Calu3 (cell line): ENCODE measurements at places on chromosomes 7 and 10. TPM values are rescaled to one million over a fixed set of nuclear protein-coding genes. Genes with fewer than 3 reads are reported as not detected.

DNA sequence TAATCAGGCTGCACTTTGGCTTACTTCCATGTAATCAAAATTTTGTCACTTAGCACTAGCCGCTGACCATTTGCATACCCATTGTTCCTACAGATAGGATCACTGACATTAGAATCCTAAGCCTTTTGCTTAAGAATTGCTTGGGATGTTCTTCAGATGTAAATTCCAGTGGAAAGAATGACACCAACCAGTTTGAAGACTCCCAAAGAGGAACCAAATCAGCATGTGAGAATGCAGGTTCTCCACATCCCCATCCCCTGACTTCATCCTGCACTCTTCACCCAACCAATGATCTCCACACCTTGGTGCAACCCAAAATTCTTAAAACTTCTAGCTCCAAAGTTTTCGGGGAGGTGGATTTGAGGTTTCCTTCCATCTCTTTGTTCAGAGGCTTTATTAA is 345.6 kb downstream of the GPAM start:
- H3K4me1 ChIP-seq = no peaks in the 10 kb centered on the region
- H3K4me3 ChIP-seq = no peak overlapping the region
- no peaks in the 10 kb centered on the region for H3K27me3 ChIP-seq
- no peak overlapping the region for H3K27ac ChIP-seq
- no peak for DNase-seq

Gene EGR2
- total RNA-seq = 0.68 and 1.1 TPM in 2 replicates

DNA sequence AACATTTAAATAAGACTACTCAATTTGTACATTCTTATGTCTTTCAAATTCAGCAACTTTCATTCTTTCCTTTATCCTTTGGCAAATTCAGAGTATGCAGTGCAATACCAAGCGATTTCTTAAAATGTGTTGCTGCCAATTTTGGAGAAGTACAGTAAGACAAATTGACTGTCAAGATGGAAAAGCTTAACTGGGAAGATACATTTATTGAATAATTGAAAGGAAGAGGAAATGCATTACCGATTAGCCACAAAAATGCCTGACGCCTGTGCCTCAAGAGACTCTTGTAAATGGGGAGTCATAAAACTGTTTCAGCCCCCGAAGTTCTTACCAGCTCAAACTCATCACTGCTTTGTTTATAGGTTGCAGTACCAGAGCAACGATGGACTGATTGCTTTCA is 373.3 kb upstream of the GALNT17 start:
- no peak for DNase-seq
- no peak overlapping the region for H3K4me3 ChIP-seq
- peaks cover 5% of the 10 kb centered on the region for H3K36me3 ChIP-seq

Gene GLUD1
- 60.2 and 70.8 TPM in 2 replicates for total RNA-seq

DNA sequence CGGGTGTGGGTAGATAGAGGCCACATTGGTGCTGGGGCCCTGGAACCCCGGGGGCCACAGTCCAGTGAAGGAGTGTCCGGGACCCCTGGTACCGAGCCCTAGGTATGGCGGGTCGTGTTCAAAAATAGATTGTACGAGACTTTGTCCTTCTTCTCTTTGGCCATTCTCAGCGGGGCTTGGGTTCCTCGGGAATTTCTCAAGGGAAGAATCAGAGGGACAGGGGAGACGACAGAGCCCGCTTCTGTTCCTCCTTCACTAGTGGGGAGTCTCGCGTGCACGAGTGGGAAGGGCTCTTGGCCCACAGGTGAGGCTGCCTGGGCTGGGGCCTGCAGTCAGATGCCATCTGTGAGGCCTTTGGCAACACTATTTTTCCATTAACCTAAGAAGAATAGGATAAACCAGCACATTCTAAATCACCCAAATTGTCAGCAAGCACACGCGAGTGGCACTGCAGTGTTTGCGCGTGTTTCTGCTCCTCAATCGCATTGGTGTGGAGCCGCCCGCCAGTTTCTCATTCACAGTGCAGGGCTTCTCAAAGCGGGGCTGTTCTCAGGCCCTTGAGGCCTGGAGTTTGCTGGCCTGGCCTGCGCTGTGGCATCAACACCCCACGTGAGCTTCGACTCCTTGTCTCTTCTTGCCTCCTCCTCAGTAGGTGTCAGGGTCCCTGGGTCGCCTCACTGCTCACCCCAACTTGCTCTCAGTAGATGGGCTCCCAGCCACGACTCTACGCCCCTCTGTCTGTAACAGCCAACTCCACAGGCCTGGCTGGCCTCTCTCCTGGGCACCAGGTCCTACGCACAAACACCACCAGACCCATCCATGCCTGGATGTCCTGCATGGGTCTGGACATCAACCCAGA is 187.6 kb upstream of the SHH start:
- no peak overlapping the region for H3K4me3 ChIP-seq
- H3K27ac ChIP-seq = no peak overlapping the region
- H3K27me3 ChIP-seq = peaks cover 17% of the 10 kb centered on the region
- DNase-seq = no peak

DNA sequence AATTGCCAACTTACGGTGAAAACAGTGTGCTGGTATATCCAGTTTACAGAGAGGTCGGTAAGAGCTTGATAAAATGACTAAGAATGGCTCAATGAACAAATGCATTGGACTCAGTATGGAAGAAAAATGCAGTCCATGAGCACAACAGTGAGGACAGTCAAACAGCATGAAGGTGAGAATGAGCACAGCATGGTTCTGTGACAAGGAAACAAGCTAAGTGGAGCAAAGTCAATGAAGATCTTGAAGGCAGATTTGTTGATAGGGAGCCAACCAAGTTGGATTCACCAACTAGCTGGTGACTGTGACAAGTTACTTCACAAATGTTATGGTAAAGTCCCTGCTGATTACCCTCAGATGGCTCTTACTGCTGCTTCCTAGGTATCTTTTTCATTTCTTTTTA is 75.9 kb downstream of the SHOC2 start:
- no peak overlapping the region for H3K4me3 ChIP-seq
- no peaks in the 10 kb centered on the region for H3K27me3 ChIP-seq
- no peak for DNase-seq
- no peak overlapping the region for H3K27ac ChIP-seq

DNA sequence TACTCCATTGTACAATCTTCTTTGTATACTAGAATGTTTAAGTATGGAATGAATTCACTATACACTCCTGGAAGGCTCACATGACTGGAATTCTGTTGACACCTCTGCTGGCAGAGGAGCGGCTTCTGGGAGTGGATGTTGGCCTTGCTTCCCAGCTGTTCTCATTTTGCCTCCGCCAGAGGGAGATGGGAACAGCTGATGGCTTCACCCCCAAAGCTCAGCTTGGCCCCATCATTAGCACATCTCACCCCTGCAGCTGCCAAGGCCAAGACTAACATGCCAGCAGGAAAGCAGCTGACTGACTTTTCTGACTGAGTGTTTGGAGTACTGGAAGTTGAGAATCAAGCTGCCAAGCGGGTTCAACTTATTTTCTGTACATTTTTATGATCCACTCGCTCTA is 15.1 kb downstream of the ADAM12 start:
- no peaks in the 10 kb centered on the region for H3K27me3 ChIP-seq
- H3K4me3 ChIP-seq = no peak overlapping the region

Gene BEND7
- 7.4 and 8.3 TPM in 2 replicates for total RNA-seq

- H3K36me3 ChIP-seq = no peaks in the 10 kb centered on the region
- peaks cover 16% of the 10 kb centered on the region for H3K4me1 ChIP-seq
- no peaks in the 10 kb centered on the region for H3K27me3 ChIP-seq
- no peak overlapping the region for H3K4me3 ChIP-seq
Observed at GRCh38 chr10:8405596-8405995, 351.1 kb downstream of the GATA3 start.

DNA sequence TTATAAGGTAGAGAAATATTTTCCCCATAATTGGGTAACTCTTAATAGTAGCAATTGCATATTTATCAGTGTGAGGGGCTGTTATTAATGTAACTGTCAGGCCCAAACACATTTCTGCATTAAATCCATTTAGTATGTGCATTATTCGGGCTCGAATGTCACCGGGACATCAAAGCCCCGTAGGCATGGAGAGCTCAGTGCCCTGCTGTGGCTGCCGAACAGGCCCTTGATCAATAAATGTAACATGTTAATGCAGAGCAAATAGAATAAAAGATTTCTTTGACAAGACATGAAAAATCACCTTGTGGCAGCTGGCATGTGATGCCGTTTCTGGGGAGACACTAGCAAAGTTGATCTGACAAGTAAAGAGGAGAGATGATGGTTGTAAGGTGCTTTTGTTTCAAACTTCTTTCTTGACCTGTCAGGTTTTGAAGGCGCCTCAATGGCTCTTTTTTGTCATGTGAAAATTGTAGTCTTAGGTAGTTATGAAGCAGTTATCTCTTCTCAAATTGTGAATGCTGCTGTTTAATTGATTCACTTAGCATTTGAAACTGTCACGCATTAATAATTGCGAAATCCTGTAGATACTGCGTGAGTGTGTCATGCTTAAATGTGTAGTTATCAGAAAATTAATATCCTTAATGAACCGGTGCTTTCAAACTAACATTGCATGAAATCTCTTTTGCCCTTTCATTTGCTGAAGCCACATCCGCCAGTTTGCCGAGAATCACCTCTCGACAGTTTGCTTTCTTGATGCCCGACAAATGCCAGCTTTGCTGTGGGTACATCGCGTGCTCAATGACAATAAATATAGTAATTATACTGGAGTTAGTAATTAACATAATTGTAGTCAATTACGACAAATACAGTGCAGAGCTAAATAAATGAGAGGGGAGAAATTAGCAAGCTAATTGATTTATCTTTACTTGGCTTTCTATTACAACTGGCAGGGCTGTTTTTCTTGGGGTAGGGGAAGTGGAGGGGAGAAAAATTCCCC is 19.5 kb downstream of the LRMDA start:
- no peak for DNase-seq
- no peaks in the 10 kb centered on the region for H3K4me1 ChIP-seq
- H3K27ac ChIP-seq = no peak overlapping the region
- H3K4me3 ChIP-seq = no peak overlapping the region
- peaks cover 22% of the 10 kb centered on the region for H3K27me3 ChIP-seq
- H3K36me3 ChIP-seq = no peaks in the 10 kb centered on the region

Gene TMEM213
- total RNA-seq = 9.8 and 11.3 TPM in 2 replicates

Gene CALML3
- not detected in 2 replicates for total RNA-seq

- H3K36me3 ChIP-seq = no peaks in the 10 kb centered on the region
- H3K27me3 ChIP-seq = no peaks in the 10 kb centered on the region
- DNase-seq = no peak
- H3K4me1 ChIP-seq = peaks cover 9% of the 10 kb centered on the region
- H3K27ac ChIP-seq = no peak overlapping the region
Observed at GRCh38 chr10:112790921-112791320, 159.1 kb upstream of the TCF7L2 start.

Gene GSAP
- 23.3 and 26.0 TPM in 2 replicates for total RNA-seq

Gene FBXL13
- total RNA-seq = 1.3 and 2.6 TPM in 2 replicates

Gene NPFFR1
- total RNA-seq = 0.20 and 0.24 TPM in 2 replicates

DNA sequence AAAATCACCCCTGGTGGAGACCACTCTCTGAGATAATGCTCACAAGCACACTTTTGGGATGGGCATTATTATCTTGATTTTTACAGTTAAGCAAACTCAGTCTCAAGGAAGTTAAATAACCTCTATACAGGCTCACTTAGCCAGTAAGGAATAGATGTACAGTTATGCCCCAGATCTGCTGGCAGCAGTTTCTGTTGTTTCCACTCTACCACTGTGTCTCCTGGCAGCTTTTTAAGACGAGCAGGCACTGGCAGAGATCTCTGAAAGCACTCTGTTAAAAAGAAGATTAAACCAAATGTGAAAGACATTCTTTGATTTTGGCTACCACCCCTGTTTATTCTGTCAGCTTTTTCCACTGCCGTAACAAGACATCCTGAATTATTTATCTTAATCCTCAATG is 73.2 kb downstream of the SRI start:
- no peak overlapping the region for H3K27ac ChIP-seq
- H3K27me3 ChIP-seq = no peaks in the 10 kb centered on the region
- DNase-seq = no peak
- no peak overlapping the region for H3K4me3 ChIP-seq
- no peaks in the 10 kb centered on the region for H3K4me1 ChIP-seq

- peak; percentile 25 for DNase-seq
- no peak overlapping the region for H3K27ac ChIP-seq
- no peaks in the 10 kb centered on the region for H3K36me3 ChIP-seq
- H3K4me3 ChIP-seq = no peak overlapping the region
- no peaks in the 10 kb centered on the region for H3K4me1 ChIP-seq
Observed at GRCh38 chr7:140079121-140079536, 16.4 kb upstream of the PARP12 start.

DNA sequence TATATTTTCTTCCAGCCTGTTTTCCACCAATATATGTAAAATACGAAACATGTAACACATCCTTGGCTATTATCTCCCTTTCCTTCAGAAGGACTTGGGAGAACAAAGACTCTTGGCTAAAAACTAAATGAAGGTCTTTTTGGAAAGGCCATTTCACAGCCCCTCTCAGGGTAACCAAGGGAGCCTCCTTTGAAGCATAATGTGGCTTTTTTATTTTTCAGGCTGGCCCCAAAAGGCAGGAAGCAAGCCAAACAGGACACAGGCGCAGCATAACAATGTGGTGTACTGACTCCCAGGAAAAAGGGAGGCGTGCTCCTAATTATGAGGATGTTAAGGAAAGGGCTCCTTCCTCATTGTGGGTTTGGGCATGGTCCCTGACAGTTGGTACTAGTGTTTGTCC is 30.3 kb upstream of the CCSER2 start:
- no peak overlapping the region for H3K4me3 ChIP-seq
- no peaks in the 10 kb centered on the region for H3K36me3 ChIP-seq
- no peaks in the 10 kb centered on the region for H3K4me1 ChIP-seq
- no peak for DNase-seq
- H3K27me3 ChIP-seq = peaks cover 36% of the 10 kb centered on the region

Gene CFAP58
- total RNA-seq = not detected in 2 replicates

DNA sequence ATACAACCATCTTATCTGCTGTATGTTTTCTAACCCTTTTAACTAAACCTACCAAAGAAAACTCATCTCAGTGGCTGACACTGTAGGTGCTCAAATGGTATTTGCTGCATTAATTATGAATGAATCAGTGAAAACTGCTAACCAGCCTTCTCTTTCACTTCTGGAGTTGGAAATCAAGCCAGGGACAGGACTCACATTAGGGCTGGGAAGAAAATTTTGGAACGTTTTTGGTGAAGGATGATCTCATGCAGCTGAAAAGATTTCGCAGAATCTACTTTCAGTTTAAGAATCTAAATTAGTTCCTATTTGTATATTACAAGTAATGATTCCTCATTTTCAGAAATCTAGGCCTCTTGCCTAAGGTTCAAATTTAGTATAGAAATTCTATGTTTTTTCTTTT is 12.9 kb downstream of the MTPN start:
- H3K4me1 ChIP-seq = peaks cover 16% of the 10 kb centered on the region
- DNase-seq = no peak
- no peak overlapping the region for H3K4me3 ChIP-seq
- no peak overlapping the region for H3K27ac ChIP-seq
- H3K36me3 ChIP-seq = peaks cover 6% of the 10 kb centered on the region

GRCh38 chr10:20683345-20683744 is 213.8 kb downstream of the NEBL start:
- DNase-seq = no peak
- H3K27ac ChIP-seq = no peak overlapping the region
- no peaks in the 10 kb centered on the region for H3K27me3 ChIP-seq
